ENCODE measurements at places on chromosomes 11 and 22. TPM values are rescaled to one million over a fixed set of nuclear protein-coding genes. Genes with fewer than 3 reads are reported as not detected.

HBB gene
- total RNA-seq = not detected

IFTAP gene
- total RNA-seq = 21.2 TPM

BEST1 gene
- not detected for total RNA-seq

ZC3H7B gene
- 50.2 TPM for total RNA-seq

OR52E8 gene
- not detected for total RNA-seq

PATE4 gene
- under 0.01 TPM for total RNA-seq

PGA5 gene
- not detected for total RNA-seq

CCDC87 gene
- under 0.01 TPM for total RNA-seq

GAL3ST1 gene
- total RNA-seq = not detected

AMOTL1 gene
- 47.6 TPM for total RNA-seq

TCF20 gene
- 21.1 TPM for total RNA-seq

SUSD2 gene
- total RNA-seq = 0.31 TPM

RFPL3 gene
- total RNA-seq = not detected

RASD2 gene
- not detected for total RNA-seq

TRIM29 gene
- total RNA-seq = 0.06 TPM

NDUFS8 gene
- total RNA-seq = 97.9 TPM

MUC2 gene
- not detected for total RNA-seq

LRRC56 gene
- 1.2 TPM for total RNA-seq

OSM gene
- not detected for total RNA-seq

GGA1 gene
- 50.4 TPM for total RNA-seq

ANO9 gene
- total RNA-seq = 0.32 TPM

OR5AR1 gene
- total RNA-seq = not detected

KRTAP5-8 gene
- total RNA-seq = not detected

DCHS1 gene
- total RNA-seq = 92.1 TPM

ELFN2 gene
- total RNA-seq = 0.06 TPM

APOA4 gene
- total RNA-seq = not detected

FREY1 gene
- total RNA-seq = 0.49 TPM

AAMDC gene
- total RNA-seq = 48.3 TPM

HBG2 gene
- total RNA-seq = not detected

RIMBP3C gene
- not detected for total RNA-seq

MS4A4E gene
- not detected for total RNA-seq

TBX1 gene
- 98.6 TPM for total RNA-seq

PLEKHB1 gene
- 1.6 TPM for total RNA-seq

TRIM49 gene
- not detected for total RNA-seq

POU2AF3 gene
- not detected for total RNA-seq

STK33 gene
- total RNA-seq = 0.49 TPM

FDX1 gene
- 6.8 TPM for total RNA-seq

HSPA8 gene
- total RNA-seq = 2,203 TPM

TMEM179B gene
- total RNA-seq = 21.3 TPM

MN1 gene
- 0.32 TPM for total RNA-seq

UCP3 gene
- 0.16 TPM for total RNA-seq

CST6 gene
- total RNA-seq = 0.49 TPM

OR51A7 gene
- not detected for total RNA-seq

HIC2 gene
- total RNA-seq = 1.9 TPM

KCNC1 gene
- total RNA-seq = not detected

TECTA gene
- 0.32 TPM for total RNA-seq

AIFM3 gene
- total RNA-seq = not detected

WNT11 gene
- not detected for total RNA-seq

DSCAML1 gene
- total RNA-seq = not detected

MMP10 gene
- 2.1 TPM for total RNA-seq

CBLIF gene
- not detected for total RNA-seq

All from bladder microvascular endothelial cell (primary cell).